Left kidney (tissue), 8 donors: ENCODE measurements at places on chromosomes 5 and 9.
A peak's percentile ranks its signal among the peaks of the same experiment; 100 is the strongest.

DNA sequence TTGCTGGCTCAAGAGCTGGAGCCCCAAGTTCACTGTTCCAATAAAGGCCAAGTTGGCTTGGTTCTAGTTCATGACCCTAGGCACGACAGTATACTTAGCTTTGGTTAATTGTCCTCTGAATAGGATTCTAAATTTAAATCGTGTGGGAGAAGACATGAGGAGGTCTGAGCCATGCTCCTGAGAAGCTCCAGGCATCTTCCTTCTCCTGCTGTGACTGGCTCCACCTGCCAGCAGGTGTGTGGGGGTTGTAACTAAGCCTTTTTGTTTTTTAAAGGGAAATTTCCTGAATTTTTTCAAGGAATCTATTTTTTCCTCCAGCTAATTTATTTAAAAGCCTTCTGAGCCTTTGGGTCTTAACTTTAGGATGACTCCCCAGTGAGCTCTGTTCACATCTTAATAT is 20.2 kb upstream of the TRIM36 start:
- DNase-seq, result no peak

- no peak for DNase-seq
Measured at GRCh38 chr5:128349044-128349858, 188.8 kb downstream of the FBN2 start.

GRCh38 chr5:132489051-132489770 is 1.4 kb downstream of the IRF1 start:
- no peak for DNase-seq

GRCh38 chr5:147673266-147673665 is 109.3 kb downstream of the JAKMIP2 start:
- no peak for DNase-seq

DNA sequence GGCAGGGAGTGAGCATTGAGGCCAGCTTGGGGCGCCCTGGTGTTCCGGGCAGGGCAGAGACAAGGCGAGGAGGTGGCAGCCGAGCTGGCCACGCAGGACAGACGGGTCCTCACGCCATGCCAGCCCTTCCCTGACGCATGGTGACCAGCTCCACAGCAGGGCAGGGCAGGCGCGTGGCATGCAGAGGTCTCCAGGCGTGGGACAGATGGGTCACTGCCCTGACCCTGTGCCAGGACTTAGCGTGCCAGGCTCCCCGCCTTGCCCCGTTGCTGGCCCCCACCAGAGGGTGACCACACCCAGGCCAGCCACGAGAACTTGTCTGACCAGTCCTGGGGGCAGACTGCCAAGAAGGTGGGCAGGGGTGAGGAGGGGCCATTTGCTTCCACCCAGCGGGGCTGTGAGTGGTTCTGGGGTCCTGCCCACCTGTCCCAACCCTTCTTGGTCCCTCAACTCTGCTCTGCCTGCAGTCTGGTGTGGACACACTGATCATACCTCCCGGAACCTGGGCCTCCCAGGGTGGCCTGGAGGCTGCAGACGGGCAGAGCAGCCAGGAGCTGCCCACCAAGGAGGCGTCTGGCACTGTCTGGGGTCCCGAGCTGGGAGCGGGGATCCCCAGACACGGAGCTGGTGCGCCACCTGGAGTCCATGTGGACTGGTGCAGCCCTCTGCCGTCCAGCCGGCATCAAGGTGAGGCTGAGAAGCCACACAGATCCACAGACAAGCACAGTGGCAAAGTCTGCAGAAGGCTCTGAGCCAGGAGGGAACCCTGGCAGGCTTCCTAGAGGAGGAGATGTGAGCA is at the start of gene RNF224:
Gene RNF224 (plus strand): TSS at position 449 of the 799 bp plus-strand sequence. CDS start 834 bp downstream, outside the sequence.
- DNase-seq, result peak; percentile 68

GRCh38 chr5:34486160-34486848 is 169.8 kb upstream of the RAI14 start:
- DNase-seq, result peak; percentile 92

GRCh38 chr5:1292846-1293415 is 1.9 kb downstream of the TERT start:
- DNase-seq, result no peak

DNA sequence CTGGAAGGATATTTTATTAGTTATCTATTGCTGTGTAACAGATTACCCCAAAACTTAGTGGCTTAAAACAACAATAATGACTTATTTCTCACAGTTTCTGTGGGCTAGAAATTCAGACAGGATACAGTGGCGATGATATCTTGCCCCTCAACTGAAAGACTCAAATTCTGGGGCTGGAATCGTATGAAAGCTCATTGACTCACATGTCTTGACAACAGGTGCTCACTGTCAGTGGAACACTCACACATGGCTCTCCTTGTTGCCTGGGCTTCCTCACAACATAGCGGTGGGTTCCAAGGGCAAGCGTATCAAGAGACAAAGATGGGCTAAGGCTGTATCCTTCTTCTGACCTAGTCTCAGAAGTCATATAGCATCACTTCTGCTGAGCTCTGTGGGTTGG is 3.7 kb upstream of the GNPDA1 start:
- no peak for DNase-seq

GRCh38 chr9:74132986-74133385 is 364.1 kb upstream of the RORB start:
- no peak for DNase-seq

GRCh38 chr5:141868541-141868940 is 9.7 kb downstream of the PCDH1 start:
- no peak for DNase-seq

DNA sequence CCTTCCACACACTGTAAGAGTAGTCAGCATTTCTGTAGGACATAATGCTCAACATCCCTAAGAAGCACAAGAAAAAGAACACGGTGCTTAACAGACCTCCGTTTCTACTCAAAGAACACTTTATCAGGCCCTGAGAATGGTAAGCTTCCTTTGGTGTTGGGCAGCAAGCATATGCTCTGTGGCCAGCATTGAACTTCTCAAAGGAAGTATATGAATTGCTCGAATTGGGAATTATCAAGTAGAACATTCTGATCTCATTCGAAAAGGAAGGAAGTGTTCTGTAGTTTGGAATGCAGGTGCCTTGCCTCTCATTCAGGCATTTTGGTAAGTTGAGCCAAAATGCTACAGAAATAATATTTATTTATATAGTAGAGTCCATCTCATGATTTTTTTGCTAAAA is 61.0 kb downstream of the C5 start:
- DNase-seq, result no peak

DNA sequence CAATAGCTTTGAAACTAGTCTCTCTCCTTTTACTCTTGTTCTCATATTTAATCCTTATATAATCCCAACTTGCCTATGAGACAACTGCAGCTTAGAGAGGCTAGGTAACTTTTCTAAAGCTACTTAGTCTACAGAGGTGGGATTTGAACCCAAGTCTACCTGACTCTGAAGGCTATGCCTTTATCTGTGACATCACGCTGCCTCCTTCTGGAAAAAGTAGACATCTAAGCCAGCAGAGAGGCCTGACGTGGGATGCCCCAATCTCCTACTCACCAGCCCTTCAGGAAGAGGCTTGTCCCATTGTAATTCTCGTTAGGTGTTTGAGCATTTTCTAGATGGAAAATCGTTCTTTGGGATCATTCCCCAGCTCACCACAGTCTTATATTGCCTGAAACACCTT is 167.5 kb downstream of the HSPA4 start:
- no peak for DNase-seq

DNA sequence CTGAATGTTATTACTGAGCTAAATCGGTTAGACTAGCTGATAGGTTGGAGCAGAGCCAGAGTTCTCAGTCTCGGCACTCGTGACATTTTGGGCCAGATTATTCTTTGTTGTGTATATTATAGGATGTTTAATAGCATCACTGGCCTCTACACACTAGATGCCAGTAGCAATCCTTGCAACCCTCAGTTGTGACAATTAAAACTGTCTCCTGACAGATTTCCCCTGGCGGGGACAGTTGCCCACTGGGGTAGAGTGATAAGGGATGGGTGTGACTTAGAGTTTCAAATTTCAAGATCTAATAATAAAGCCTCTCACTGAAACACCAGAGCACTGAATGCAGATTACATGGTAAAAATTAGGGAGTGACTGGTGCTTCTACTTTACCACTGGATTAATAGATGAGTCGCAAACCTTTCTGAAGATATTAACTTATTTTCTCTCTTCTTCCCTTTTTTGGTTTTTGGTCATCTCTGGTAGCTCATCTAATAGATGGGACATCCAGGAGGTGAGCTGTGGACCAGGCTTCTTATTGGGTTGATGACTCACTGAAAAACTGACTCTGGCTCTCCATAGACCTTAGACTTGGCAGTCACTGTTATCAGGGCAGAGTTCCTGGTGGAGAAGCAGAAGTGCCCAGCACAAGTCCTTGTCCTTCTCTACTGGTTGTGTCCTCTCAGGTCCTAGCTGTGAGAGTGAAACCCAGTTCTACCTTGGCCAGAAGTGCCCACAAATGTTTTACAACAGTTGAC is 150.3 kb downstream of the UNC13B start:
- no peak for DNase-seq

DNA sequence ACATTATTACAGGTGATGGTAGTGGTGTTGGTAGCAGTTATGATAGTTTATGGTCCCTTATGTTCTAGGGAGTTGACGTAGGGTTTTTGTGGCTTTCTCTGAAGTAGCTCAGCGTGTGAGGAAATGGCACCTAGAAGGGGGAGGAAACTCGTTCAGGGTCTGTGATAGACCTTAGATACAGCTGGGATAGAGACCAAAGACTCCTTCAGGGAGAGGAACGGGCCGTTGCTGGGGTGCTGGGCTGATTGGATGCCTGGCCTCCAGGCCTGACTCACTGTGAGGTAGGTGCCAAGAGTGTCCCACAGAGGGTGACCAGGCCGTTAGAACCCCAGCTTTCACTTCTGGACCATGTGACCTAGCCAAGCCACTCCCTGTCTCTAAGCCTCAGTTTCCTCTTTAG is 96.6 kb downstream of the DAB2IP start:
- no peak for DNase-seq

DNA sequence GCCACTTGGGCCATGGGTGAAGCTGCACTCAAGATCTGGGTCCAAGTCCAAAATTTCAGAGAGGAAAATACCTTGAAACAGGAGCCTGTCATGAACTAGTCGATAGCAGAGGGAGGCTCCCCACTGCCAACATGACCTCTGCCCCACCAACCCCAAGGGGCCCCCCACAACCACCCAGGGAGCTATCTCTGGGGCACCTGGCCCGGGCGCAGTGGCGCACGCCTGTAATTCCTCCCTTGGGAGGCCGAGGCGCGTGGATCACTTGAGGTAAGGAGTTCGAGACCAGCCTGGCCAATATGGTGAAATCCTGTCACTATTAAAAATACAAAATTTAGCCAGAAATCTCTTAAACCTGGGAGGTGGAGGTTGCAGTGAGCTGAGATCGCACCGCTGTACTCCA is 20.1 kb upstream of the HMCN2 start:
- no peak for DNase-seq

DNA sequence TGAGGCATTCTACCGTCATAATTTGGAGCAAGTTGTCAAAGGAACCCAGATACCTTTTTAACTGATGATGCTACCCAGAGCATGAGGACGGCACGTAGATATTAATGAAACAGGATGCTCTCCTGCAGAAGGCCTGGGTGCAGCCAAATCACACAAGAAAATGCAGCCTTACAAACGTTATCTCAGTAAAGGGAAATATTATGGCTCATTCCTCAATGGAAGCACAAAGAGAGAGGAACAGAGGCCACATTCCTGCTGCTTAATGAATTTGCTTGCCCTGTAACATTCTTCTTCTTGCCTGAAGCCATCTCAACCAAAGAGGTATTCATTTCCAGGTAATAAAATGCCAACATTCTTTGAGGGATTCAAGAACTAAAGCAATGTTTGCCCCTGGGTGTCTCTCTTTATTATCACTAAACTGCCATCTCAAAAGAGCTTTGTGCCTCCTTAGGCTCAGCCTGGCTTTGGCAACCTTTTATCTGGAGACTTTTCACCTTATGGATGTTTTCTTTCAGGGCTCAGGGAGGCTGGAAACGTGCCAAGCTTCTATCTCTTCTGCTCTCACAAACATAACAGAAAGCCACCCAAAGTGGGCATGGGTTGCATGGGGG is 92.9 kb downstream of the TNC start:
- DNase-seq, result no peak

DNA sequence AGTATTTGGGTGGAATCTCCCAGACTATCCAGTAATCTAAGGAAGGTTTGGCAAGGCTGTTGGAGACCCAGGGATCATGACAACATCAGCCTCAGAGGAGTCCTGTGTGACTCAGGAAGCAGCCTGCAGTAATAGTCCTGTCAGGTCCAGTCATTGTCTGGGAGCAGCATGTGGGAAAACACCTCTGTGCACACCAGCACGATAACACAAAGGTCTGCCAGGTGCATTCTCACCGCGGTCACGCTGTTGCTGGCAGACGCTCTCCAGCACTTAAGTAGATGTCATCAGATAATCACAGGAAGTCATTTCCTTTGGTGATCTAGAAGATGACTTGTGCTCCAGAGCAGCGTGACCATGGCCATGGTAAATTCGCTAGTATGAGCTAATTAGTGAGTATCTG is 99.2 kb upstream of the IQGAP2 start:
- DNase-seq, result no peak

DNA sequence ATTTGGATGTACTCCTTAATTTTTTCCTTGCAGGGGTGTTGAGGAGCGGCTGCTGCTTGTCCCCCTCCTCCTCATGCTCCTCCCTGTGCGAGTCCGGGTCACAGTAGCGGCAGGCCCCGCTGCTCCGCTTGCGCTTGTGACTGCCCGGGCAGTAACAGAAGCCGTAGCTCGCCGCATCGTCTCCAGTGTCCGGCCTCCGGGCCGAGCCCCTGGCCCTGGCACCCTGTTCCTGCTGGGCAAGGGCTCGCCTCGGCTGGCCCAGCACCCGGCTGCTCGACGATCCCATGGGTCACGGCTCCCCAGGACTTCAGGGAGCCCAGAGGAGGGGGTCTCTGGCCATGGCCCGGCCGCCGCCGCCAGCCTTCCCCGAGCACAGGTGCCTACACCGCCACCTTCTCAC is at the start of gene GMCL2:
Gene GMCL2 (minus strand): TSS at position 358 of the 400 bp plus-strand sequence. CDS start 72 bp downstream, at position 286.
- DNase-seq, result no peak

DNA sequence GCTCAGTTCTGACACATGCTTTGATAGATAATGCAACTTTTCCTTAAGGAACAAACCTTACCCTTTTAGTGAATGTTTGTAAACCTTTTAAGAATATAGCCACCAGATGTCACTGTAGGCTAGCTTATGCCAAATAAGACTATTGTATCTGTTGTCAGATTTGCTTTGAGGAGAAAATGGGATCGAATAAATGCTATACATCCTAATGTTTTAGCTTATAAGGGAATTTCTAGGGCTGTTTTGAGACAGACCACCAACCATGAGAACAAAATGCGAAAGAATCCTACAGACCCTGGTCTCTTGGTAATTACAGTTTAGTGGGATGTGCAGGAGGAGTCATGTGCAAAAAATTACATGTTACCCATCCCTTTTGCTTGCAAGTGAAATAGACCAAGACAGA is 127.6 kb upstream of the NMUR2 start:
- DNase-seq, result peak; percentile 57

DNA sequence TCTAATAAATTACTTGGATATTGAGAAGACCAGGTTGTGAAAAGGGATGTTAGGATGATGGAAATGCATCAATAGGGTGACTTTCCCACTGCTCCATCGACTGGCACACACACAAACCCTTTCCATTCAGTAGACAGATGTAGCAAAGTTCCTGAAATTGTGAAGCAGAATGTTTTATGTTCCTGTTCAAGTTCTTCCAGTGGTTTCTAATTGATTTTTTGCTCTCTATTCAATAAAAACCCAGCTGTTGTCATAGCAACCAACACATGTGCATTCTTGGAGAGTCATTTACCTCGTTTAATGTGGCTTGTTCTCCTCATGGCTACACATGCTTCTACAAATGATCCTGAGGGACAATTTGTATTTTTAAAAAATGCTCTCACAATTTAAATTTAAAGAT is 244.6 kb downstream of the RAB3C start:
- DNase-seq, result no peak

GRCh38 chr5:146055432-146055831 is 49.9 kb downstream of the PLAC8L1 start:
- no peak for DNase-seq
